ENCODE measurements at places on chromosomes 16 and 17.

GRCh38 chr16:4676831-4677230 lies 16.5 kb upstream of the NUDT16L1 start:
- no peak for DNase-seq

DNA sequence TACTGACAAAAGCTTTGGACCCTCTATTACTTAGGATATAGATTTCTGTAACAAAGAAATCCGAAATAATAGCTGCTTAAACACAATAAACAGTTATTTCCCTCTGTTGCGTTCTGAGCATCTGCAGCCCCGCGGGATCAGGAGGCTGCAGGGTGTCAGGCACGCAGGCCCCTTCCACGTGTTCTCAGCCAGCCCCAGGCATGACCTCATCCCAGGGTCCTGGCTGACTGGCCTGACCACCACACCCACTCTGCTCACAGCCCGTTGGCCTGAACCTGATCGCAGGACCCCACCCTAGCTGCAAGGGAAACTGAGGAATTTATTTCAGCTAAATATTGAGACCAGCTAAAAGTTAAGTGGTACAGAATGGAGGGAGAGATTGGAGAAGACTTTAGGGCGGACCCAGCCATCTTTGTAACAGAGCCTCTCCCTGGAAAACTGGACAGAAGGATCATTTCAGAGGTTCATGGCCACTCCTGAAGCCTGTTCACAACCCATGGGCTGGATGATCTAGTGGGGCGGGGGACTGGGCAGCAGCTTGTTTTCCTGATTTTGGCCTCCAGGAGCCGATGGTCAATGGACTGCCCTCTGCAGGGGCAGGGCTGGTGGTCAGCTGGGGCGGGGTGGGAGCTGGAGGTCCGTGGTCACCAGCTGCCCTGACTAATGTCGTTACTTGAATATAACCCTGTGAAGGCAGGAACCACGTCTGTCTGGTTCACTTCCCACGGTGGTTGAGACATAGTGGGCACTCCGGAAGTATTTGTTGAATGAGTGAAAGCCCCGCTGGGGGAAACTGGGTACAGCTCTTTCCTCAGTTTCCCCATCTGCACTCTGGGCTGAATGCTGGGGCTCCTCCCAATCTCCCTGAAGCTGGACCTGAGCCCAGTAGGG lies 10.9 kb downstream of the CETP start:
- DNase-seq = peak; percentile 34

- no peak for DNase-seq
These were observed 45.0 kb upstream of the ARHGAP44 start for GRCh38 chr17:12744298-12744697.

DNA sequence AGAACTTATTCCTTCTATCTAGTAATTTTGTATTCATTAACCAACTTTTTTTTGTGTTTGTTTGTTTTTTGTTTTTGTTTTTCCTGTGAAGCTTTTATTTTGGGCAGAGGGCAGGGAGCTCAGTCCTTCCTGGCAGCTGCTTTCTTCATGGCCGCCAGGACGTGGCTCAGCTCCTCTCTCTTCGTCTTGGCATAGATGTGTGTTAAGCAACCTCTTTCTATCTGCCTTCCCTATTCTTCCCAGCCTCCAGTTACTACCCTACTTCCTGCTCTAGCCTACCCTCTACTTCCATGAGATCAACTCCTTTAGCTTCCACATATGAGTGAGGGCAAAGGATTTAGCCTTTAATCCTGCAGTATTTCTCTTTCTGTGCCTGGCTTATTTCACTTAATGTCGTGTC lies 8.2 kb upstream of the BRD7 start:
- DNase-seq = no peak

Measured in psoas muscle (tissue), 8 donors.